ENCODE measurements at places on chromosomes 1 and 21.

GRCh38 chr1:40622936-40623629 is 42.4 kb downstream of the RIMS3 start:
- DNase-seq: peak; percentile 3

GRCh38 chr1:172959571-172959970 is 91.2 kb downstream of the TNFSF18 start:
- DNase-seq: no peak

GRCh38 chr1:198848206-198848605 is 209.4 kb downstream of the PTPRC start:
- DNase-seq: no peak

DNA sequence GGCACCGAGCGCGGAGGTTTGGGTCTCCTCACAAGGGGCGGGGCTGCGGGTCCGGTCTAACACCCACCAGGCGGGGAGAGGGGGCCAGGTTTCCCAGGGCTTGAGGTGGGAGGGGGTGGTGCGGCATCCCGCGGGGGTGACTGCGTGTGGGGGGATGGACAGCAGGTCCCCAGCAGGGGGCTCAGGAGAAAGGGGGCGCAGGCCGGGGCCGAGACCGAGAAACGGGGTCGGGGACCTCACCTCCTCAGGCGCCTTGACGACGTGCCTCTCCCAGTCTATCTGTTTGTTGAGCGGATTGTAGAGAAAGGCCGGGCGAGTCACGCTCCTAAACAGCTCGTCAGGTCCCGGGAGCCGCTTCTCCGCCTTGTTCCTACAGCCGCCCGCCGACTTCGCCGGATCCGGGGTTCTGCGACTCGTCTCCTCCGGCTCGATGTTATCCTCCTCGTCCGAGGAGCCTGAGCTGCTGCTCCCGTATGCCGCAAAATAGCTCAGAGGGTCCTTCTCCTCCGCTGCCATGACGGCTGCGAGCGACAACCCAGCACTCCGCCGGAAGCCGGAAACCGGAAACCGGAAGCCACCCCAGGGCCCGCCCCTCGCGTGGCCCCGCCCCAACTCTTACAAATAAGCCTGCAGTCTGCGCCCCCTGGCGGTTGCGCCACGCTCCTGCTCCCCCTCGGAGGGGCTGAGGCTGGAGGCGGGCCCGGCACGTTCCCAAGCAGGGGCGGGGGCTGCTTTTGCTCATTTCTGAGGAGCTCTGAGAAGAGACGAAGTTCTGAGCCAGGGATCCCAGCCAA is at the start of gene C1orf52:
Gene C1orf52, minus strand, starts transcription at position 545 of the 794 bp plus-strand sequence. Its CDS starts 29 bp downstream, at position 516.
- peak; percentile 95 for DNase-seq

DNA sequence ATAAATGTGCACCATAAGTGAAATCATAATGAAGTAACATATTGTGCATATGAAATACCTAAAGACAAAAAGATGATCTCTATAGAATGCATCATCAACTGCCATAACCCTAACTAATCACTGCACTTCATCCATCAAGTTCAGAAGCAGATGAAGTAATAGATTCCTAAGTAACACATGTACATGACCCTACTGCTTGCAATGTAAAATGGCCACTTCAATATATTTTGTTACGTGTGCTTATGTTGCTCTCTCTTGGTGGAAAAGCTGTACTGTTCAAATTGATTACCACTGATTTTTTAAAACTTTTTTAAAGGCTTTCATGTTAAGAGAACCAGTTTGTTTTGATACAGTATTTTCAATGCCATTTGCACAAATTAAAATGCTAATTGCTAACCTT is 141.8 kb downstream of the TTLL7 start:
- peak; percentile 41 for DNase-seq

GRCh38 chr1:155016231-155016831 is 13.7 kb downstream of the ZBTB7B start:
- DNase-seq: no peak

GRCh38 chr21:44702111-44702972 is 5.4 kb downstream of the KRTAP10-12 start:
- no peak for DNase-seq

DNA sequence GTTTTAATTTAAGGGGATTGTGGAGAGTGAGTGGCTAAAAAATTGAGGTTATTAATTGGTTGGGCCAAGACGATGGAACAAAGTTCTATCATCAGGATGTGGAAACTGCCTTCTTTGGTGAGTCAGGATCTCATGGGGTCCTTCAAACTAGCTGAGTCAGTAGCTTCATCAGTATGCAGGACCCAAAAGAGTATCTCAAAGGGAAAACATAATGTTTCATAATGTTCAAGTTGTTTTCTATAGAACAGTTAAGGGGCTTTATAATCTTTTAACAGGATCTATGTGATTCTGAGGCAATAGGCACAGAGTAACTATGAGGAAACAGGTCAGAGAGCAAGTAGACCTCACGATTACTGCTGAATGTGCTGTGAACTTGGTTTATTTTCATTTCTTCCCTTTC is 3.2 kb upstream of the OLFML2B start:
- DNase-seq: no peak

- DNase-seq: no peak
These were observed 6.2 kb downstream of the TMEM125 start for GRCh38 chr1:43275826-43276620.

DNA sequence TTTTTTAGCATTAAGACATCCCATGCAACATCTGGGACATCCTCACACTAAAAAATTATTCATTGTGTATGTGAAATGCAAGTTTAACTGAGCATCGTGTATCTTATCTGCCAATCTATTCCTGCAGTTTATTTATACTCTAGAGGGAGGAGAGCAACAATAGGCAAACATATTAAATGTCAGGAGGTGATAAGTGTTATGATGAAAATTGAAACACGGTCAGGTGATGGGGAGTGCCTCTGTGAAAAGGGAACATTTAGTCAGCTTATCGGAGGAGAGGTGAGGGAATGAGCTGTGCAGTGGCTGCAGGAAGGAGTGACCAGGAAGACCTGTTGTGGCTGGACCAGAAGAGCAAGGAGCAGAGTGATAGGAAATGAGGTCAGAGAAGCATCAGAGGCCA is 775 bp upstream of the EFCAB14 start:
- no peak for DNase-seq

DNA sequence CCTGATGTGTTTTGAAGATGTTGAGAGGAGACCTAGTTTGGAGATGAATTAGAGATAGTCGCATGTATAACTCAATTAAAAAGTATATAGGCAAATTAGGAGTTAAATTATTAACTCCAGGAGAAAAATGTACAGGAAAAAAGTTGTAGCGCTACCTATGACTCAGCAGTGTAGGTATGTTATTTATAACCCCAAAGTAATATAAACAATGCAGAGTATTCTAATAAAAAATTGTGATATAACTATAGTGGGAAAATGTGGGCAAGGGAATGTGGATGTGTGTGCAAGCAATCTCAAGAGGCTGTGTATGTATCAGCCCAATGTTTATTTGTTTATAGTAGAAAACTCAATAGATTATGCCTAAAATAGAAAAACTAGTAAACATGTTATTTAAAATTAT is 144.5 kb downstream of the BRINP2 start:
- DNase-seq: no peak

DNA sequence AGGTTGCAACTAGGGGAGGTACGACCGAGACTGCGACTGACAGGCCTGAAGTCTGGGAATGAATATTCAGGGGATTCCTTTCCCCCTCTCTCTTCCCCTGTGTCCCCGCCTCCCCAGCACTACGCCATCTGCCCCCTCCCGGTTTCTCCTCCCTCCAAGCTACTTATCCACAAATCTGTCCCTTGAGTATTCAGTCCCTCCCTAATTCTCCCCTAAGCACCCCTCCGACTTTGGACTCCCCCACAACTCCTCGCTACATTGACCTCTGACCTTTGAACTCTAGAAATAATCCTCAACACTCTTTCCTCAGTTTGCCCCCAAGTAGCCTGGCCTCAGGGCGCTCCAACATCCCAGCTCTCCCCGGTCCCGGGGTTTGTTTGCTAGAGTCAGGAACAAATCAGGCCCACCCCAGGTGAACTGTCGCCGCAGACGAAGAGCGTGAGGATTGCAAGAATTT is 393 bp downstream of the LYSMD1 start:
- no peak for DNase-seq

- DNase-seq: peak; percentile 11
These were observed 457 bp downstream of the VAV3 start for GRCh38 chr1:107964336-107965109.

GRCh38 chr1:95086949-95087533 is 14.3 kb upstream of the ALG14 start:
- DNase-seq: peak; percentile 84

- DNase-seq: no peak
These were observed 21.8 kb downstream of the LURAP1 start for GRCh38 chr1:46224966-46225365.

DNA sequence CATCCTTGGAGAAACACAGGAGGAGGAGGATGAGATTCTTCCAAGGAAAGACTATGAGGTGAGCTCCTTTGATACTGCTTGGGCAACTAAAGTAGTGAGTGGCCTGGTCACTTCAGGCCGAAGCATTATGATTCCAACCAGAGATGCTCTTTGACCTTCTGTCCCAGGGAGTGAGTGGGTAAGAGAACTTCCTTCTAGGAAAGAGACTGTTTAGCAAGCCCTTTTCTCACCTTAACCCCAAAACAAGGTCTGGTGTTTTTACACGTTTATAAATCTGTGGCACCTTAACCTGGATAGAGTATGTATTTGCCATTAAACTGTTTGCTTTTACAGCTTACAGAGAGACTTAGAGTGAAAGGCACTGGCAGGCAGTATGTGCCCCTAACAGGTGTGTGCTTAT is 1.1 kb downstream of the CLCN6 start:
- no peak for DNase-seq

DNA sequence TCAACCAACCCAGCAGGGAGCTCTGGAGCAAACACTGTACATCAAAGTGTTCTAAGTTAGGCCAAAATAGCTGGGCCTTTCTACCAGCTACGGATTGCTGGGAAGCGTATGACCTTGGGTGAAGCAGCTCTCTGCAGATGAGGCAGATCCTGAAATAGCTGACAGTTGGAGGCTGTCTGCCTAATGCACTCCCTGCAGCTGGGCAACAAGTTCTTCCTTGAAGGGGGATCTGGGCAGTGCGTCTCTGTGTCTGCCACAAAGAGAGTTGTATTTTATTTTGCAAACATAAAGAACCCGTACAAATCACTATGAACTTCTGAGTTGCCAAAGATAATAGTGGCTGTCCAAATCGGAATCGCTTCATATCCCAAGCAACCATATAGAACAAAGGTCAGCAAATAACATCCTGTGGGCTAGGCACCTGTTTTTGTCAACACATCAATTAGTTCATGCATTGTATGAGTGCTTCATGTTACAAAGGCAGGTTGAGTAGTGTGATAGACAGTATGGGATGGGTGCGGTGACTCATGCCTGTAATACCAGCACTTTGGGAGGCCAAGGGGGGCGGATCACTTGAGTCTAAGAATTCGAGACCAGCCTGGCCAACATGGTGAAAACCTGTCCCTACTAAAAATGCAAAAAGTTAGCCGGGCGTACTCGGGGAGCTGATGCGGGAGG is 29.1 kb upstream of the KLF17 start:
- DNase-seq: no peak

DNA sequence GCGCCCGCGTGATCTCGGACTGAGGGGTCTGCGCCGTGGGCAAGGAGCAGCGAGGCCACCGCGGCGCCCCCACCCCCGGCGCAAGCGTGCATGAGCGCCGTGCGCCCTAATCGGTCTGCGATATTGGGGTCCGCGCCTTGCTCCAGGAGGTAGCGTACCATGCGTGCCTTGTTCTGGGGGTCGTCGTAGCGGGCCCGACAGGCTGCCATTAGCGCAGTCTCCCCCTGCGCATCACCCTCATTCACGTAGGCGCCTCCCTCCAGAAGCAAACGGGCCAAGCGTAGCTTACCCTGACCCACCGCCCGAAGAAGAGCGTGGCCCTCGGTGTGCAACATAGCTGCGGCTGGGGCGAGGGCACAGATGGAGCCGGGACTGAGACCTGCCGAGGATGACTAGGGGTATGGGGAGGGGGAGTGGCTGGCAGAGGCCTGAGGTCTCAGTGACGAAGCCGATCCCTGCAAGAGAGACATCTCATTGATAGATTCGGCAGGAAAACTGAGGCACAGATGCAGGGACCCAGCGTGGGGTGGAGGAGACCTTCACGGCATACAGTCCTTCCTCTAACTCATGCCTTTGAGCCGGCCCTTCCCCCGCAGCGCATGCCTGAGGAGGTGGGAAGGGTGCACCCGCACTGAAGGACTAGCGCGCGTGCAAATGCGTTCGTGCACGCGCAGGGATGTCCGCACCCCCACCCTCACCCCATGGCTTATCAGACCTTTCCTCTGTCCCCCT is 2.8 kb downstream of the ANKRD34A start:
- DNase-seq: peak; percentile 36

Measured in AG20443 (cell line).